Activated CD4-positive, alpha-beta T cell treated with anti-CD3 and anti-CD28 coated beads, Interleukin-2, Interleukin-6, amounts not matched to agents 100 ng/mL and 50 ng/mL, durations not matched to agents 16 hours and 8 hours (primary cell): ENCODE measurements at places on chromosomes 2 and 18.
A peak's percentile ranks its signal among the peaks of the same experiment; 100 is the strongest.

DNA sequence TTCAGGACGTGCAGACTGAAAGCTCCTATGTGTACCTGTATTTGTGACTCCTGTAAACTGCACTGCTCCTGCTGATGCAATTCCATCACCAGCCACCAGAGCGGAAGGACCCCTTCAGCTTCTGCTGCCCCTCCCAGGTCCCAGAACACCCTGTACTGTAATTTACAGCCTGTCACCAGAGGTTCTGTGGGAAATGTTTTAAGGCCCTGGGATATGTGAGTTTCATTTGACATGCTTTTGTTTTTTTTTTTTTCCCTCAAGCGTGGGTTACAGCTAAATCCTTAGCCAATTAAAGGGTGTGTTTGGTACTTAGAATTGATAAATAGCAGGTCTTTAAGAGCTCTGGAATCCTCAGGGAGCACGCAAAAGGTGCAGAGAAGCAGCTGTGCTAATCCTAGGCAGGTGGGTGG, 79.4 kb downstream of the KCTD1 start:
- peak; percentile 17 for DNase-seq

DNA sequence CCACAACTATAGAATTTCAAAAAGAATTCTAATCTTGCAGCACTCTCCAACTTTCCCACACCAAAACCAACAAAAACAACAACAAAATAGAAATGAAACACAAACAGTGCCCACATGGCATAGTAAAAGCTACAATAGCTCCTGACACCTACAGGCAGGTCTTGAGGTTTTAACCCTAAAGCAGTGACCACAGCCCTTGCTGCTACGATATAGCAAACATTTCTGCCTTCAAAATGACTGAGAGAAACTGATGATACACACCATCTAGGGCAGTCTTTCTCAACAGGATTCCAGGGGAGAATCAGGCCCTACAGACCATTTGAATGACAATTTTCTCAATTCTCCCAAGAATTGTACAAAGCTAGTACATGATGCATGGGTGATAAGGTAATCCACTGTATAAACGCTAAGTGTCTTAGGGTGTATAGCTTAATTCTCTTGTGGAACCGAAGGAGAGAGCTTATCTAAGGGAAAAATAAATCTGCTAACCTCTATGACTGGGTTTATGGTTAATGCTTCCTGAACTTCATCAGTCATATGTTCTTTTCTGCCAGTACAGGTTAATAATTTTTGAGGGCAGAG, 46.5 kb downstream of the TRAK2 start:
- peak; percentile 35 for DNase-seq

DNA sequence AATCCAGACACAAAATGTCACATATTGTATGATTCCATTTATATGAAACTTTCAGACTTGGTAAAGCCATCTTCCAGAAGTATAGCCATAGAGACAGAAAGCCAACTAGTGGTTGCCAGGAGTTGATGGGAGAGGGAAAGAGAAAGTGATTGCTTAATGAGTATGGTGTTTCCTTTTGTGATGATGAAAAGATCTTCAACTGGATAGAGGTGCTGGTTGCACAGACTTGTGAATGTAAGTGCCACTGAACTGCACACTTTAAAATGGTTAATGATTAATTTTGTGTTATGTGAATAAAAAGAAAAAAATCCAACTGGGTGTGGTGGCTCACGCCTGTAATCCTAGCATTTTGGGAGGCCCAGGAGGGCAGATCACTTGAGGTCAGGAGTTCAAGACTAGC, 135.3 kb upstream of the SLC1A4 start:
- no peak for DNase-seq

DNA sequence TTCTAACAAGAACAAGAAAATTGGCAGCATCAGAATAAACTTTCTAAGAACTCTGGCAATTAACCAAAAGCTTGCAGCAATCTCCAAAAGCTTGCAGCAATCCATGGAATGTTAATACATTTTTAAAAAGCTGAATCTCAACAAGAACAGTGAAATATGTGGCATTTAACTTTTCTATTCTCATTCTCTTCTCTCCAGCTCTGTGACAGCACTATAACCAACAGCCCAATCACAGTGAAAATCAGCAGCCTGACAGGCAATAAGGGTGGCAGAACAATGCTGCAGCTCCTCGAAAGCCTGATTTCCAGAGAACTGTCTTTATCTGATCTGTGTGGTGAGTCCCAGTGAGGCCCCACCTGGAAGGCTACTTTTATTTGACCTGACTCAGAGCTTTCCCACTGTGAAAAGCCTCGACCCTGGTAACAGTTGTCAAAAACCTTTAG, 60.0 kb downstream of the TMEM131 start:
- no peak for DNase-seq
